ENCODE measurements at places on chromosomes 4 and X. TPM values are rescaled to one million over a fixed set of nuclear protein-coding genes. Genes with fewer than 3 reads are reported as not detected.

Gene BBS12
- 2.6 TPM for total RNA-seq

Gene F9
- not detected for total RNA-seq

Gene MFAP3L
- total RNA-seq = 7.9 TPM

- no peak for DNase-seq
- no peaks in the 10 kb centered on the region for H3K36me3 ChIP-seq
- H3K4me3 ChIP-seq = no peak overlapping the region
- H3K4me1 ChIP-seq = no peaks in the 10 kb centered on the region
- H3K27ac ChIP-seq = no peak overlapping the region
These were observed 90.5 kb upstream of the TRIM2 start for GRCh38 chr4:153113838-153114105.

GRCh38 chrX:7872042-7872441 is 29.1 kb downstream of the VCX start:
- H3K4me3 ChIP-seq = no peak overlapping the region
- no peaks in the 10 kb centered on the region for H3K27me3 ChIP-seq
- no peak overlapping the region for H3K27ac ChIP-seq
- no peak for DNase-seq
- no peaks in the 10 kb centered on the region for H3K36me3 ChIP-seq

GRCh38 chrX:66200855-66201795 is 37.1 kb downstream of the HEPH start:
- H3K36me3 ChIP-seq = no peaks in the 10 kb centered on the region
- no peak overlapping the region for H3K4me3 ChIP-seq
- H3K4me1 ChIP-seq = no peaks in the 10 kb centered on the region

DNA sequence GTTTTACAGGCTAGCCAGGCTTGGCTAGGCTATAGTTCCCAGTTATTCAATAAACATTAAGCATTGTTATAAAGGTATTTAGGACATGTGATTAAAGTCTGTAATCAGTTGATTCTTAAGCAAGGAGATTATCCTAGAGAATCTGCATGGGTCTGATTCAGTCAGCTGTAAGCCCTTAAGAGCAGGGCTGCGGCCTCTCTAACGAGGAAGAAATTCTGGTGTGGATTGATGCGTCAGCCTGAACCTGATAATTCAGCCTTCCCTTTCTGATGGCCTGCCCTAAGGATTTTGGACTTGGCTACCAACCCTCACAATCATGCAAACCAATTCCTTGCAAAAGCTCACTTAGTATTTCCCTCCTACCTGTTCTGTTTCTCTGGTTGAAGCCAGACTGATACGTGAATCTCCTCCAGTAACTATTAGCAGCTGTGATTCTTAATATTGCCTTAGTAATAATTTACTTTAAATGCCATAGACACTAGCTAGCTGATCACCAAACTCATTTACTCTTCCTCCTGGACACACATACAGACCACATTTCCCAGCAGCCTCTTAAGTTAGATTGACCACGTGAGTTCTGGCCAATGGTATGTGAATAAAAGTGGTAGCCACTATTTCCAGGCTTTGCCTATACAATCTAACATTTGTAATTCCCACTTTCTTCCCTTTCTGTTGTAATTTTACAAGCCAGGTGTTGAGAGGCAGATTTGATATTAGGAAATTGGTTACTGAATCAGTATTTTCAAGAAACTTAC is 678.0 kb upstream of the INTU start:
- H3K4me1 ChIP-seq = peaks cover 6% of the 10 kb centered on the region
- no peaks in the 10 kb centered on the region for H3K36me3 ChIP-seq
- no peak overlapping the region for H3K4me3 ChIP-seq
- H3K27me3 ChIP-seq = no peaks in the 10 kb centered on the region
- H3K27ac ChIP-seq = no peak overlapping the region

DNA sequence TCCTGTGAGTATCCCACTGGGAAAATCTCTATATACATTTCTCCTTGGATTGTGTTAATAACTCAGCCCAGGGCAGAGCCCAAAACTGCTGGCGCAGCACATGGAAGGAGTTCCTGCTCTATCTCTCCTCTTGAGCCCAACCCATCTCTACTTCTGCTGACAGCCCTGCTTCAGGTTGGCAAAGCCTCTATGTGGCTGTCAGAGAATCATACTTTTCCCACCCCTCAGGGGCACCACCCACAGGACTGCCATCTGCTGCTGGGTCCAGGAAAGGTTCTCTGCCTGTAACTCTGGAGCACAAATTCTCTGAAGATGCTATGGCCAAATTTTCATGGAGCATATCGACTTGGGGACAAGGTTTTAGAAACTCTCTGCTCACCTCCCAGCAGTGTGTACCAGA is 278.5 kb upstream of the EMCN start:
- no peaks in the 10 kb centered on the region for H3K27me3 ChIP-seq
- no peak for DNase-seq
- no peak overlapping the region for H3K27ac ChIP-seq

Measured in GM23338 (cell line).